ENCODE measurements at places on chromosomes 7 and 10.

DNA sequence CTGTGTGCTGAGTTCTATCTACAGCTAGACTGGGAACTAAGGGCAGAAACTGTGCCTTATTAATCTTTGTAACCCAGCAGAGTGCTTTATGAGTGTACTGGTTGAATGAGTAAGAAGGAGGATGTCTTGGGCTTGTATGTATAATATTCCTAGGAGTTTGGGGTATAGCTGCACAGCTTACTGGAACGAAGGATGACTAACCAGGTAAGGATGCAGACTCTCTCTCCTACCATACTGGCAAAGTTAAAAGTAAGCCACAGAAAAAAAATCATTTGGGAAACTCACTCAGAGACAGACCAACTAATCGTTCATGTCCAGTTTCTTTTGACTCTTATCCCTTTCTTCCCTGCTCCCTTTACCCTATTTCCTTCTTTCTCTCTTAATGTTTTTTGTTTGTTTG is 1.4 kb upstream of the DHTKD1 start:
- DNase-seq = no peak

DNA sequence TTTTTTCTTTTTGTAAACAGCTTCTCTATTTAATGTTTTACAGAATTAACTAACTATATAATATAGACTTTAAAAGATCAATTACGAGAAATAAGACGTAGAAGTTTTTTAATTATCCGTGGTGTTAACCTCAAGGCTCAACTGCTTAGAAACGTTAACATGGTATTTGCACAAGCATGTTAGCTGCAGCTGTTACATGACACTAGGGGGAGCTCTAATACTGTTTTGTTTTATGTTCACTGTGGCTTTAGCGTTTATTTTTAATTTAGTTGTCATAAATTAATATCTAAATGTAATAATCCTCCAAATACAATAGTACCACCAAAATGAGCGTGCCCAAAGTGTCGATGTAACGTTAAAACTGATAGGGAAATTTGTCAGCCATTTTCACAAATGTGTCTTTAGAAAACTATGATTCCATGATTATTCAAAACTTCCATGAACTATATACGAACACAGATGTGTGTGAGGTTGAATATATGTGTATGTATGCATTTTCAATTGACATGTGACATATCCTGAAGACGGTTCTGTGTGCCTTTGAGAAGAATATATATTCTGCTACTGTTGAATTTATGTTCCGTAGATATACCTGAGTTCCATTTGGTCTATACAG is 828.8 kb upstream of the MBL2 start:
- no peak for DNase-seq

DNA sequence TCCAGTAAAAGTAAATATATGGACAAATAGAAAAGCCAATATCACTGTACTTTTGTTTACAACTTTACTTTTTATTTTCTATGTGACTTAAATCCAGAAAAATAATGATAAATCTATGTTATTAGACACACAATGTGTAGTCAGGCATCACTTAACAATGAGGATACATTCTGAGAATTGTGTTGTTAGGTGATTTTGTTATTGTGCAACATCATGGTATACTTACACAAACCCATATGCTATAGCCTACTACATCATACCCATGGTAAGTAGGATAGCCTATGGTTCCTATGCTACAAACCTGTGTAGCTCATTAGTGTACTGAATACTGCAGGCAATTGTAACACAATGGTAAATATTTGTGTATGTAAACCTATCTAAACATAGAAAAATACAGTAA is 781.7 kb upstream of the GHITM start:
- no peak for DNase-seq

- DNase-seq = no peak
These were observed 79.0 kb downstream of the PRR15 start for GRCh38 chr7:29642494-29643155.

DNA sequence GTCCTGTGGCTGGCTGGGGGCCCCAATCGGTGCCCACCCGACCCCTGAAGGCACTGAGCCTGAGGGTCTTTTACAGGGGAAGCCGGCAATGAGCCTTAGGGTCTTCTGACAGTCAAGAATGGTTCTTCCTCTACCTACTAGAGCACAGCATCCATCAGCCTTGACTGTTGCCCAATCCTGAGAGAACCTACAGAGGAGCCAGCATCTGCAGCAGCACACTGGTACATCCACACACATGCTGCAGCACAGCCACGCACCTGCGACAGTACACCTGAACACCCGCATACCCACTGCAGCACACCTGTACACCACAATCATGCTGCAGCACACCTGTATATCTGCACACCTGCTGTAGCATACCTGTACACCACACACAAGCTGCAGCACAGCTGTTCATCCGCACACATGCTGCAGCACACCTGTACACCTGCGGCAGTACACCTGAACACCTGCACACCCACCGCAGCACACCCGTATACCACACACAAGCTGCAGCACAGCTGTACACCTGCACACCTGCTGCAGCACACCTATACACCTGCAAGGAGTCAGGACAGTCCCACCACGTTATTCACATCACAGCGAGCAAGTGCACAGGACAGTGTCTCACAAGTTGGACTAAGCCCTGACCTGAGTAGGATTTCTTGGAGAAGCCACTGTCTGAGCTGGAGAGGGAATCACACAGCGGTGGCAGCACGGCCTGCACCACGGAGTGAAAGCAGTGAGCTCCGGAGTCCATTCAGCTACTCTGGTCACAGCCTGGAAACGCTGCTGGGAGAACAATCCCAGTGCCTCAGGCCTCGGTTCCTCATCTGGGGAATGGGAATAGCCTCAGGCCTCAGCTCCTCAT is 56.4 kb downstream of the VIPR2 start:
- no peak for DNase-seq
